ENCODE measurements at places on chromosomes 1 and 21.

DNA sequence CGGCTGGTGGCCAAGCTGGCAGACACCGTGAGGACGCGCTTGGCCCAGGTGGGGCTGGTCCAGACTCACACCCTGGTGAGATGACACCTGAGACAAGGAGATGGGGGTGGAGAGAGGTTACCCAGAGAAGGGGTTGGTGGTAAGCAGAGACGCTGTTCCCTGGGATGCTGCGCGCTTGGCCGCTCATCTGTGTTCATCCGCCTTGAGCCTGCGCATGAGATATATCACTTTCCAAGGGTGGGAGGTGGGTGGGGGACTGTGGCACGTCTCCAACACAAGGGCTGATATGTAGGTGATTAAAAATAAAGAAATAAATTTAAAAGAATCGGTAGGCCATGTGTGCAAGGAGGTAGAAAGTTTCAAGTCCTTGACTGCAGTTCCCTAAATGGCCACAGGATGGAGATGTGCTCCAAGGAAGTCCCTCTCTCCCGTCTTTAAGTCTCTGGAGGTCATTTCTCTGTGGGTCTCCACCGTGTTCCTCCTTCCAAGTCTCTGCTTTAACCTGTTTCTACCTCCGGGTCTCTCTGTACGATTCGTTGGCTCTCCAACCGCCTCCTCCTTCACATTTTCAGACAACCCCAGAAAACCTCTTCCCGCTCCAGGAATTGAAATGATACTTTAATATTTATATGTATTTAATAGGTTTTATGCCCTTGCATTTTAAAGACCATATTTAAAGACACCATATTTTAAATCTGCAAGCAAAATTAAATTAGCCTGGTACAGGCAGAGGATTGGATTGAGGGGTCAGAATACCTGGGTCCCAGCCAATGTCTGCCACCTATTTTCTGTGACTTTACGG lies 4.5 kb downstream of the TTC24 start:
- peak; percentile 68 for DNase-seq

DNA sequence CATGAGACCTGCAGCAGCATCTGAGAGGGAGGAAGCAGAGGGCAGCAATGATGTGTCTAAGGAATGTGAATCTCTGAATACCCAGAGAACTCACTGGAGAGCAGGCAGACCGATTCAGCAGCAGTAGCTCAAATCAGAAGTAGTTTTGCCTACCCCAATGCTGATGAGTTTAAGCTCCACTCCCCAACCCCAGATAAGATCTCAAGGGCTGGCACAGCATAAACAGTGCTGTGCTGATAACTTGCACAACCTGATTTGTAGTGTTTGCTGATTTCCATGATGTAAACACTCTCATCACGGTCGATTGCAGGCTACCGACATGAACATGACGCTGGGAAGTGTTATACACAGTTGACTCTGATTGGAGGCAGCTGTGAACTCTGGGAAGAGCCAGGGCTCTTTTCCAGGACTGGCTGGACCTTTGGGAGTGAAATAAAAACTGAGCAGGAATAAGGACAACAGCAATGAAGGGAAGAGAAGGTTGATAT lies 11.2 kb upstream of the HMGCS2 start:
- no peak for DNase-seq

DNA sequence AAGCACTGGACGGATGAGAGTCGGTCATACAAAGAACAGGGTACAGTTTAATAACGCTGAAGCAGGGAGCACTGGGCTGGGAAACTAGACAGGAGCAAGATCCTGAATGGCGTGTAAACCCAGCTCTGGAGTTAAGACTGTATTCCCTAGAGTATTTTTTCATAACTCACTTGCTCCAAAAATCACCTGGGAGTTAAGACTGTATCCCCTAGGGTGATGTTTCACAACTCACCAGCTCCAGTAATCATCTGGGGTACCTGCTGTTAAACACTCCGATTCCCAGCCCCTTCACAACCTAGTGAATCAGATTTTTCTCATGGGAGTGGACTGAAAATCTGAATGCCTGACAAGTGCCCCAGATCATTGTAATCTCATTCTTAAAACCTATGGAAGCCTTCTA lies 123.2 kb downstream of the MAB21L3 start:
- DNase-seq, result no peak

- no peak for DNase-seq
These were observed 200.9 kb downstream of the LTN1 start for GRCh38 chr21:28791595-28792282.

DNA sequence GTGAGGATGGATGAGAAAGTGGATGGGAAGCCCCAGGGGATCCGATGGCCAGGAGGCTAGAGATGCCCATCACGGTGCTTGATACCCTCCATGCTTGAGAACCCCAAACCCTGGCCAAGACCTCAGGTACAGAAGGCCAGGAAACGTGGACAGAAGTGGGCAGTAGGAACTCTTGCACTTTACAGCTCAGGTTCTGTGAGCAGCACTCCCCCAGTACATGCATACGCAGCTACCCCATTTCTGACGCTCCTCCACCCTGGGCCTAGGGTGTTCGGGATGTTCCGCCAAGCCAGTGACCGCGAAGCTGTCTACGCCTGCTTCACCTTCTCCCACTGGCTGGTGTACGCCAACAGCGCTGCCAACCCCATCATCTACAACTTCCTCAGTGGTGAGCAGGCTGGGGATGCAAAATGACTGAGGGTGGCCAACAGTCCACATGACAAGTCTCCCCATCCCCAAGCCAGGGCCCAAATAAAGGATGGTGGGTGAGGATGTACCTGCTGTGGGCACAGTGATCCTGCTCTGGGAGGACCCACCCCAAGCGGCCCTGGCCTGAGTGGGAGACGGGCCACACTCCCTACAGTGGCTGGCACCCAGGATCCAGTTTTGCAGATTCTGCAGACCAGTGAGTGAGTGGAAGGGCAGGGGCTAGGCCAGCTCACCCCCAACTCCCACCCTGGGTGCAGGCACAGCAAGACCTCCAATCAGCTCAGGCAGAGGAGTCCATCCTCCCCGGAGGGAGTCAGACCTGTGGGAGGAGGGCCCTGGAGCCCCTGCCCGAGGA lies 7.4 kb downstream of the HCRTR1 start:
- DNase-seq, result no peak

- DNase-seq, result no peak
These were observed 22.4 kb downstream of the C1orf87 start for GRCh38 chr1:60051191-60051590.

GRCh38 chr1:210342986-210343780 lies 14.5 kb downstream of the HHAT start:
- no peak for DNase-seq

DNA sequence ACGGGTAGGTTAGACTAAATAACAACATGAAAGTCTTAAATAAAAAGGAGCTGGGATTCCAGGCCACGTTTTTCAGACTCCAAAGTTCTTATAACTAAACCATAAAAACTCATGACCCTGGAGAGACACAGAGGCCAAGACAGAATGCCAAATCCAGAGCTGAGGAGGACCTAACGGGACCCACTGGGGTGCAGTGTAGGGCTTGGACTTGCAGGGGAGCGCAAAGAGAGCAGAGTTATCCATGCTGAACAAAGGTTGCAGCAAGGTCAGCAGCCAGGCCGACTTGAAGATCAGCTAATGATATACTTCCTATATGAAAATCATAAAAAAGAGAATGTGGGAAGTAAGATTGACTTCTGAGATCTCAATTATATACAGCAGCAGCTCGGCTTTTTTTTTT lies 237.1 kb downstream of the TM2D1 start:
- no peak for DNase-seq

- DNase-seq, result no peak
These were observed 68.9 kb upstream of the TSPAN2 start for GRCh38 chr1:115158181-115158580.

- no peak for DNase-seq
These were observed 25.5 kb upstream of the PRSS38 start for GRCh38 chr1:227790034-227790400.

- DNase-seq, result no peak
These were observed 315.9 kb downstream of the KCTD3 start for GRCh38 chr1:215883004-215883403.

GRCh38 chr1:109149874-109150601 lies 36.1 kb downstream of the ELAPOR1 start:
- DNase-seq, result no peak

- DNase-seq, result no peak
These were observed 217.0 kb upstream of the PKN2 start for GRCh38 chr1:88466899-88467580.

- no peak for DNase-seq
These were observed 10.1 kb downstream of the HMGCS2 start for GRCh38 chr1:119758584-119758983.

GRCh38 chr1:160637065-160637464 lies 9.8 kb downstream of the SLAMF1 start:
- DNase-seq, result no peak

- DNase-seq, result no peak
These were observed 240.3 kb downstream of the RYR2 start for GRCh38 chr1:237282208-237282783.

- no peak for DNase-seq
These were observed 5.7 kb downstream of the DUSP23 start for GRCh38 chr1:159786465-159786864.
